GM13977 (cell line): ENCODE measurements at places on chromosomes 12 and 14.

- no peak for DNase-seq
Measured at GRCh38 chr14:54025661-54026060, 69.0 kb upstream of the BMP4 start.

GRCh38 chr12:21818627-21819026 lies 44.1 kb upstream of the KCNJ8 start:
- no peak for DNase-seq

DNA sequence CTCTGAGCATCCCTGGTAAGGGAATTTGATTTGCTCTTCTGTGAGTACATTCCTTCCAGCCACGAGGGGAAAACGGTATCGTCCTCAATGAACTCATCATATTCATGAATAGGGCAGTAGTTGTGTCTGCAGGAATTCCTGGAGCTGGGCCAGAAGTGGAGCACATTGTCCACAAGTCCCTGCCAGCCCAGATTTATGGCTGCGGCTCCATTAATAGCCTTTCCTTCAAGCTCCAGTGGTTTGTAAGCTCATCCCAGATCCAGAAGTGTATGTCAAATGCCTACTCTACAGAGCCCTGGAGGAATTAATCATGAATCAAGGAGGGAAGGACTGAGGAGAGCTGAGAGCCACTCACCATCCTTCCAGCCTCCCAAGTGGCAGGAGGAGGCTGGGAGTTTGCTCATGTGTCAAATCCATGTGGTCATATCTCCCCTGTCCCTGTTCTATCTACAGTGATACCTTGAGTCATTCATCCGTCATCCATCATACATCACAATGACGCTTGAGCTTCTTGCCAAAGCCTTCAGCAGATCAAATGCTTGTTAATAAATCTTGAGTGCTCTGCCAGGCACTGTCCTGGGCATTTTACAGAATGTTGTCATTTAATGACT lies 65.5 kb downstream of the SVOP start:
- no peak for DNase-seq

DNA sequence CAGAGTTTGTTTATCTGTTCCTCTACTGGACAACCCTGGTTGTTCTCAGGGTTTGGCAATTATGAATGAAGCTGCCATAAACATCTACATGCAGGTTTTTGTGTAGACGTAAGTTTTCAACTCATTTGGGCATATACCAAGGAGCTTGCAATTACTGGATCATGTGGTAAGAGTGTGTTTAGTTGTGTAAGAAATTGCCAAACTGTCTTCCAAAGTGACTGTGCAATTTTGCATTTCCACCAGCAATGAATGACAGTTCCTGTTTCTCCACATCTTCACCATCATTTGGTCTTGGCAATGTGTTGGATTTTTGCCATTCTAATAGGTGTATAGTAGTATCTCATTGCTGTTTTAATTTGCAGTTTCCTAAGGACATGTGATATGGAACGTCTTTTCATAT lies 39.8 kb upstream of the FBXO33 start:
- no peak for DNase-seq

DNA sequence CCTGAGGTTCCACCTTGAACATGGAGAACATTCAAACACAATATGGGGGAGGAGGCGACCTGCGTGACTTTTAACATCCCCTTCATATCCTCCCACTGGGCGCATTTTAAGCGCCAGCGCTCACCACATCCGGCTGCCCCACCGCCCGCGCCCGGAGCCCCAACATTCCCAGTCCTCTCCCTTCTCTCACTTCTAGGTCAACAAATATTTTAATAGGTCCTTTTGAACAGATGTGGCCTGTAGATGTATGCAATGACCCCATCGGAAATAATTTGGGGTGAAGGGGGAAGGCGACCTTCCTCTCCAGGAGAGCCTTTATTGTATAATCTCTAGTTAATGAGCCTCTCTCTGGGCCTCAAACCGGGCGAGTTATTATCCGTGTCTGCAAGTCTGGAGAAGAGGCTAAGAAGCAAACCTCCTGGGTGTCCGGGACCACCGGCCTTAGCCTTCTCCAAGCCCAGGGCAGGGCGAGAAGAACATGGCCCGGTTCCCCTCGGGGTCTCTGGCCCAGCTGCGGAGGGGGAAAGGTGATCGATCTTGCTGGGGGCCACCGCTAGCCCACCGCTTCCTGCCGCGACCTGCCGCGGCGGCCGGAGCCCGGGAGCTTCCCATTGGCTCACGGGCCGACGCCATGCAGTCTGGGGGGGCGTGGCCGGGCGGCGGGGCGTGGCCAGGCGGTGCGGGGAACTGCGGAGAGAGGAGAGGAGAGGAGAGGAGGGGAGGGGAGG lies 83.2 kb upstream of the HMGA2 start:
- peak; percentile 92 for DNase-seq

GRCh38 chr12:132717531-132718387 lies 7.1 kb downstream of the PGAM5 start:
- no peak for DNase-seq

GRCh38 chr14:24483604-24484252 lies 24.3 kb downstream of the CMA1 start:
- DNase-seq, result no peak

DNA sequence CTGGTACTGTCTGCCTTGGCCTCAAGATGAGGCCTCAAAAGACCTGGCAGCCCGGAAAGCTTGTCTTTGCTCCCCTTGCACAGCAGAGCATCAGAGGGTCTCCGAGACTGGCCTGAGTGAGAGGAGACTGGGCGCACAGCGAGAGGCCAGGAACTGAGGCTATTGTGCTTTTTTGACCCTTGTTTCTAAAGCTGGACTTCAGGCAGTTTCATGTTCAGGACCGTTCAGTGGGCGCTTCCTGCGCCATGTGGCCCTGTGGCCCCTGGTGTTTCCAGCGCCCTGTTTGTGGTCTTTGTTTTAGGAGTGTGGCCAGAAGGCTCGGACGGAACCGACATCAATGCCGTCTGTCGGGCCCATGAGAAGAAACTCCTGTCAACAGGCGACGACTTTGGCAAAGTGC lies 126.3 kb upstream of the EVL start:
- DNase-seq, result no peak

GRCh38 chr14:75848167-75848913 lies 133.5 kb downstream of the TGFB3 start:
- DNase-seq, result no peak

GRCh38 chr14:68018598-68018997 lies 199.0 kb downstream of the RAD51B start:
- no peak for DNase-seq

- no peak for DNase-seq
Measured at GRCh38 chr12:20585913-20586312, 109.2 kb upstream of the SLCO1C1 start.

GRCh38 chr14:104676130-104676693 lies 13.2 kb upstream of the INF2 start:
- no peak for DNase-seq

DNA sequence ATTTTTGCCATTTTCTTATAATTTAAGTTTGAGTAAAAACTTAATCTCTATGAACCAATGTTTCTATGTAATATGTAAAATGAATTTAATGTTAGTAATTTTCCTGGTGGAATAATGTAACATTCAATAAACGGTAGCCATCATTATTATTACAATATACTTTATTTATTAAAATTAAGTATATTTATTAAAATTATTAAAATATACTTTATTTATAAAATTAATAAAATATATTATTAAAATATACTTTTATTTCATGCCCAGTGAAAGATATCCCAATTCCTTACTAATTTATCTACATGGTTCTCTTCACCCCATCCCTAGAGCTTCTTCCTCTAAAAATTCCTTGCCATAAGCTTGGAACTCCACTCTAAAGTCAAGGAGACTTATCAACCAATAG lies 2.5 kb downstream of the CAPS2 start:
- no peak for DNase-seq

DNA sequence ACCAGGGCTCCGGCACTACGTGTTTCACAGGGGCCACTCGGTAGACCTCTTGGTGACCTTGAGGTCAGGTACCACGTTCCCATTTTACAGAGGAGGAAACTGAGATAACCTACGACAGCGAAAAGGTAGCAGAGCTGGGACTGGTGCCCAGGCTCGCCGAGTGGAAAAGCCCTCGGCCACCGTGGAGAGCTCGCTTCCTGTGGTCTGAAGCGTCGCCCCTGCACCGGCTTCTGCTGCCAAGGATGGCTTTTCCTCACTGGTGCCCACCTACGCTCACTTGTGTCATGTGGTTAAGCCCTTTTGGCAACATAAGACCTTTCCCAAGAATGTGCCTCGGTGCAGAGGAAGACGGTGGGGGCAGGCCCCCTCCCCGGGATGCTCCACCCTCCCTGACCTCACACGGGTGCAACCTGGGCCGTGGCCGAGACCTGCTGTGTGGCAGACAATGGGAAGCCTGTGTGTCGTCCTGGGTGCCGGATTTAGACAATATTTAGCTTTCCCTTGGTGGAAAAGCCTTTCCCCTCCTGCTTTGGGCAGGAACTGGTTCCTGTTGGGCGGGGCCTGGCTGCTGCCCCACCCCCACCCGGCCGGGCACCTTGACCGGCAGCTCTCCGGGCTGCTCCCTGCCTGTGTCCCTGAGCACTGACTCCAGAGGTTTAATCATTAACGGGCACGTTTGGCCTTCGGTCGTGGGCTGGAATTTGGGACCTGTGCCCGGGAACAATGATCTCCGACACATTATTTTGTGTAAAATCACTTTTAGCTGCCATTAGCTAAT lies 32.4 kb upstream of the PPP1R13B start:
- no peak for DNase-seq

DNA sequence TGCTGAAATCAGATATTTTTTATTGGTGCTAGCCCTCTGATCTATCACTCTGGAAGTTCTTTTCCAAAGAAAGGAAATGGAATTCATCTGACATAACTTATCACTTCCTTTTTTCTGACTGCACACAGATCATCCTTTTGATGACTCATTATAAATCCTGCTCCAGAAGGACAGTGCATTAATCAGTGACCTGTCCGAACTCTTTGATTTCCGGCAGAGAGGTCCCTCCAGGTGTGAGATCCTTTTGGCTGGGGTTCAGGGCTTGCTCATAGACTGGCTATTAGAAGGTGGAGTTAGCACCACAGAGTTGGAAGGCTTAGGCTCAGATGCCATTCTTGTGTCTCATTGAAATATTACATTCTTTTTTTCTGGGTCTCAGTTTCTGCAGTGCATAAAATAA lies 328.2 kb downstream of the ZFP36L1 start:
- DNase-seq, result no peak

- no peak for DNase-seq
Measured at GRCh38 chr14:93019970-93020369, 95.8 kb downstream of the ITPK1 start.

DNA sequence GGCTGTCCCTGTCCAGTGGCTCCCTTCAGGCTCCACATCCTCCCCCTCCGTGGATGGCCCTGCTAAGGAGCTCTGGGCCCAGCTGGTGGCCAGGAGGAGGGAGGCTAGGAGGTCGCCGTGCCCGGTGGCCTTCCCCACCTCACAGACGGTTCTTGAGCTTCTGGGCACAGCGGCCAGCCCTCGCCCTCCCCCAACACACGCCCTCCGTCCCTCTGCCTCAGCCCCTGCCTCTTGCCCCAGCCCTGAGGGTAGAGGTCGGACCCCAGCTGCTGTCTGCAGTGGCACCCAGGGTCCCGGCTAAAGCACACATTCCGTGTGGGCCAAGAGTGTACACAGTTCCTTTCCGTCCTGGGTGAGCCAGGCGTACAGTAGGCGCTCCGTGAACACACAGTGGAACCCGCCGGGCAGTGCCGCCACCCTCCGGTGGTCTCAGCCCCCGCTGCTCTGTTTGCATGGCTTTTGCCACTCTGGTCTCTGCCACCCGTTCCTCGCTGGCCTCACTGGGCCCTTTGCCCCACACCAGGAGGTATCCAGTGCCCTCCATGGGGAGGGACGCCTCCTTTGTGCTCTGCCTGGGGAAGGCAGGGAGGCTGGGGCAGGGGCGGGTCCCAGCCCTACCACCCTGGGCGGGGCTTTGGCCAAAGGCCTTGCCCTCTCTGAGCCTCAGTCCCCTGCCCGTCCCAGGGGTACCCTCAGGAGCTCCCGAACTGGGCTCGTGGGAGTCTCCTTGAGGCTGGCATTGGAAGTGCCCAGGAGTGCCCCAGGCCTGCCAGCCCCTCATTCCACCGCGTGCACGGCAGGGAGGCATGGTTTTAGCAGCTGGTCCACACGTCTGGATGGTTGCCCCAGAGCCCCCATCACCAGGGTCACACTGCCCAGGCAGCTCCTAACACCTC lies 13.0 kb downstream of the TRMT61A start:
- no peak for DNase-seq

GRCh38 chr12:65953631-65954030 lies 129.3 kb downstream of the HMGA2 start:
- DNase-seq, result no peak

- no peak for DNase-seq
Measured at GRCh38 chr12:75923964-75924666, 107.5 kb downstream of the PHLDA1 start.

DNA sequence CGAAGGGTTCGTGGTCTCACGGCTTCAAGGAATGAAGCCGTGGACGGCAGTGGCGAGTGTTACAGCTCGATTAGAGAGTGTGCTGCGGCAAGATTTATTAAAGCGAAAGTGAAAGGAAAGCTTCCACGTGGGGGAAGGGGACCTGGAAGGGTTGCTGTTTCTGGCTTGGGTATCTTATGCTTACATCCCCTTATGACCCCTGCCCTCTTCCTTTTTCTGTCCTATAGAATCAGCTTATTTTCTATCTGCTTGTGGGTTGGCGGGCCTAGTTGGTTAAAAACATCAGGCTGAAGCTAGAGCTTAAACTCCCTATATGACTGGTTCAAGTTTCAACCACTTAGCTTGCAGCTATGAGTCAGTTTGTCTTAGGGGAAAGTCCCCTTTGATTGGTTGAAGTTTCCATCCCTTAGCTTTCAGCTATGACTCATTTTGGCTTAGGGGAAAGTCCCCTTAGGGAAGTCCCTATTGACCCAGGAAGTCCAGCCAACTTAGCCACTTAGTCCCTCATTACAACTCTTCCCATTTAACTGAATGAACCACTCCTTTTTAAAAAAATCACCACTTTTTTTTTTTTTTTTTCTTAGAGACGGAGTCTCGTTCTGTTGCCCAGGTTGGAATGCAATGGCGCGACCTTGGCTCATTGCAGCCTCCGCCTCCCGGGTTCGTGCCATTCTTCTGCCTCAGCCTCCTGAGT lies 1494.7 kb upstream of the TMEM132C start:
- DNase-seq, result peak; percentile 38

- no peak for DNase-seq
Measured at GRCh38 chr14:95263527-95264231, 56.0 kb downstream of the CLMN start.

- no peak for DNase-seq
Measured at GRCh38 chr12:96143392-96143791, 50.8 kb upstream of the ELK3 start.

GRCh38 chr12:26717757-26718156 lies 115.2 kb downstream of the ITPR2 start:
- no peak for DNase-seq

DNA sequence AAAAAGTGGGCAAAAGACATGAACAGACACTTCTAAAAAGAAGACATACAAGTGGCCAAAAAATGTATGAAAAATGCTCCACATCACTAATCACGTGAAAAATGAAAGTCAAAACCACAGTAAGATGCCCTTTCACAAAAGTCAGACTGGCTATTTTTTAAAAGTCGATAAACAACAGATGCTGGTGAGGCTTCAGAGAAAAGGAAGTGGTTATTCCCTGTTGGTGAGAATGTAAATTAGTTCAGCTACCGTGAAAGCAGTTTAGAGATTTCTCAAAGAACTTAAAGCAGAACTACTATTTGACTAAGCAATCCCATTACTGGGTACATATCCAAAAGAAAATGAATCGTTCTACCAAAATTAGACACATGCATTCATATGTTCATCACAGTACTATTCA lies 237.0 kb downstream of the KIF21A start:
- no peak for DNase-seq

- no peak for DNase-seq
Measured at GRCh38 chr14:71491931-71492330, 440.3 kb upstream of the RGS6 start.

GRCh38 chr12:51687614-51688013 lies 96.6 kb downstream of the SCN8A start:
- no peak for DNase-seq
